ENCODE measurements at places on chromosomes 5 and 9.

GRCh38 chr9:6869081-6869948 lies 111.5 kb downstream of the KDM4C start:
- no peak for DNase-seq

GRCh38 chr9:127159325-127159801 lies 36.9 kb upstream of the ANGPTL2 start:
- DNase-seq = no peak

DNA sequence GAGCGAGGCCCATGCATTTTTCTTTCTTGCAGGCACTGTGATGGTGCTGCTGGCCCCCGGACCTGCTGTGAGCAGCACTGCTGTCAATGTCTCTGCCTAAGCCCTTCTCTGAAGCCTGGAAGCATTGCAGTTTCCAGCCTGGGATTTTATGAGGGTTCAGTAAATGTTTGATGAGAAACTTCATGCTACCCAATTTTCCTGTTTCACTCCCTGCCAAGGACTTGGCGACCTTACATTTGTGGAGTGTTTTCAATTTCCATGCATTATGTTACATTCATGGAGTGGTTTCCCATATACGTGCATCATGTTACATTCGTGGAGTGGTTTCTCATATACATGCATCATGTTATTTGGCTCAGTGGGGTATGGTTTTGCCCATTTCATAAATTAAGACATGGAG lies 90.7 kb upstream of the PTCH1 start:
- no peak for DNase-seq

GRCh38 chr5:167296661-167297060 lies 994.8 kb upstream of the WWC1 start:
- no peak for DNase-seq

GRCh38 chr9:136673975-136674785 lies 11.5 kb downstream of the EGFL7 start:
- DNase-seq = no peak

GRCh38 chr9:75713335-75713734 lies 177.1 kb upstream of the PCSK5 start:
- no peak for DNase-seq

DNA sequence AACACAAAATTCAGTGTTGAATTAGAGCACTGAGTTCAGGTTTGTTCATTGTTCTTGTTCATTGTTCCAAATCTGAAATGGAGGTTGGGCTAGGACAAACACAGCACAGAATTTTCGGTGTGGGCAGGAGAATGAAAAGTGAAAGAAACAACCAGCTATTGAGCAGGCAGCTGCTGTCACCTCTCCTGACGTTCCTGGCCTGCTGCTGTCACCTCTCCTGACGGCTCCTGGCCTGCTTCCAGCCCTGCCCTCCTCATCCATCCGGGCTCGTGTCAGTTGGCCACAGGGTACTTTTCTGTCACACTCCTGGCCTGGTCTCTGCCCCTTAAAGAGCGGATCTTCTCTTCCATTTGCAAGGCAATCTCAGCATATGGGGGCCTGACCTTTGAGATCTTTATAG lies 45.2 kb upstream of the CKMT2 start:
- DNase-seq = no peak

DNA sequence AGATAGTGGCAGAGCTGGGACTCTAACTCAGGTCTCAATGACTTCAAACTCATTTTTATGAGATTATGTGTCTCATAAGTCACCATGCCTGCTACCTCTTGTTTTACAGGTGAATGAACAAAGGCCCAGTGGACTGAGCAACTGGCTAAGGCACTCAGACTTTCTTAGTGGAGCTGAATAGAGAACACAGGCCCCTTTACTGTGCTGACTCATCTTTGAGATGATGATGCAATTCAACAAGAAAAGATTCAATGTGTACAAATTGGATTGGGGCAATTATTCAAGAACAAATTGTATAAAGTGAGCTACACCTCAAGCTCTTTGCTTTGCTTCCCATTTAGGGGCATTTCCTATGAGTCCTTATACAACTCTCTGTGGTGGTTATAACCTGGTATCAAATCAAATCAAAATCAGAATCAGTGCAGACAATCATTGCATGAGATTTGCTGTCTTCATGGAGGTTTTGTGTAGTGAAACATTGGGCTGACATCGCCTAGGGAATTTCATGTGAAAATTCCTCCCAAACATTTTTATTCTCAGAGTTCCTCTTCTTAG lies 84.3 kb upstream of the PPP2R2B start:
- DNase-seq = peak; percentile 20

DNA sequence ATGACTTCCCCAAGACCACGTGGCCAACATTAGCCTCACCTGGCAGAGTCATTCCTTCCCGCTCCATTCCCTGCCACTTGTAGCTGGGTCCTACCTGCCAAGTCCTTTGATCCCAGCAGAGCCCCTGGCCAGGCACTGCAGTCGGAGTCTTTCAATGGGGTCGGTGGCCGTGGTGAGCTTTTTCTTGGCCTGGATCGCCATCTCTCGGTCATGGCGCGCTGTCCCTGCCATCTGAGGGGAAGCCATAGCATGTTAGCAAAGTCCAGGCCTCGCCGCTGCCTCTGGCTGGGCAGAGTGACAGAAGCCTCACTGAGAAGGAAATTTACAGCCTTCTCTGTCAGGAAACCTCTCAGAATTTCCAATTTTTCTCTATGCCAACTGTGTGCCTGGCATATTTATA lies 17.5 kb downstream of the CAPSL start:
- no peak for DNase-seq

DNA sequence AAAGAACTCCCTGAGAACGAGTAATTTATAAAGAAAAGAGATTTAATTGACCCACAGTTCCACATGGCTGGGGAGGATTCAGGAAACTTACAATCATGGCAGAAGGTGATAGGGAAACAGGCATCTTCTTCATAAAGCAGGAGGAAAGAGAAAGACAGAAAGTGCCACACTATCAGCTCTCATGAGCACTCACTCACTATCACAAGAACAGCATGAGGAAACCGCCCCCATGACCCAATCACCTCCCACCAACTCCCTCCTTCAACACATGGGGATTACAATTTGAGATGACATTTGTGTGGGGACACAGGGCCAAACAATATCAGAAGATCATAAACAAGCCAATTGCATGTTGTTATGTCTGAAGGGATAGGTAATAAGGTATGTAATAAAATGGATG lies 935.9 kb upstream of the COX7C start:
- DNase-seq = no peak

GRCh38 chr5:28305891-28306290 lies 1267.5 kb upstream of the CDH9 start:
- no peak for DNase-seq

GRCh38 chr5:60803712-60804111 lies 40.4 kb downstream of the ELOVL7 start:
- no peak for DNase-seq

GRCh38 chr5:147327421-147327820 lies 92.6 kb downstream of the STK32A start:
- no peak for DNase-seq

DNA sequence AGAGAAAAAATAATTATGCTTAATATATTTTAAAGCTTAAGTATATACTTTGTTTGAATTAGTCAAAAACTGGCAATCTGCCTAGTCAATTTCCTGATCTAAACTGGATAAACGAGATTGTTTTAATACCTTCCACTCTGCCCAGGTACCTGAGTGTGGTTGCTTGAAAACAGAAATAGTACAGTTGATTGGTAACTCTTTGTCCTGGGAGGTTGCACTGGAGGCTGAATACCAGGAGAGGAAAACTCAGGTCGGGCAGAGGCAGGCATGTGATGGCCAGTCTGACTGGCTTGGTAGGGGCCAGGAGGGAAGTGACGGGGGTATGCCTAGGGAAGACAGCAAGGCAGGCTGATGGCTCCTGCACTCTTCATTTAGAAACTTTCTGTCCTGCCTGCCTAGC lies 80.2 kb downstream of the PIK3R1 start:
- DNase-seq = no peak

GRCh38 chr5:128537221-128537999 lies 635 bp downstream of the FBN2 start:
- DNase-seq = peak; percentile 1

- DNase-seq = no peak
These were observed 93.6 kb downstream of the COL23A1 start for GRCh38 chr5:178496642-178497041.

GRCh38 chr9:109918339-109919163 lies 138.6 kb downstream of the PALM2AKAP2 start:
- DNase-seq = no peak

DNA sequence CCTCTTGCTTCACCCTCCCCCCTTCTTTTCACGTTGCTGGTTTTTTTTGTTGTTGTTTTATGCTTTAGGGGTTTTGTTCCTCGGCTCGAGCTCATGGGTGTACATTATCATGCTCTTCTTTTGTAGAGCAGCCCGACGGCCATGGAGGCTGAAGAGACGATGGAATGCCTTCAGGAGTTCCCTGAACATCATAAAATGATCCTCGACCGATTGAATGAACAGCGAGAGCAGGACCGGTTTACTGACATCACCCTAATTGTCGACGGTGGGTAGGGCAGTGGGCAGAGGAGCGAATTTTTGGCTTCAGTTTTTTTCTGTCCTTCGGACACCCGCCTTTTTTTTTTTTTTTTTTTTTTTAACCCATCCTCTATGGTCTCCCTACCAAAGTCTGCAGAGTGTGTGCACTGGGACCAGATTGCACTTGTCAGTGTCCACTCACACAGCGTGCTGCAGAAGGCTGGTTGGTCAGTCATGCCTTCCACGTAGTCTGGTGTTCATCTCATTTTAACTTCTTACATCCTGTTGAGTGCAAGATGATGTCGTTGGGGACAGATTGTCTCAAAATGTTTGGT lies 1.3 kb downstream of the ZNF131 start:
- DNase-seq = peak; percentile 67

DNA sequence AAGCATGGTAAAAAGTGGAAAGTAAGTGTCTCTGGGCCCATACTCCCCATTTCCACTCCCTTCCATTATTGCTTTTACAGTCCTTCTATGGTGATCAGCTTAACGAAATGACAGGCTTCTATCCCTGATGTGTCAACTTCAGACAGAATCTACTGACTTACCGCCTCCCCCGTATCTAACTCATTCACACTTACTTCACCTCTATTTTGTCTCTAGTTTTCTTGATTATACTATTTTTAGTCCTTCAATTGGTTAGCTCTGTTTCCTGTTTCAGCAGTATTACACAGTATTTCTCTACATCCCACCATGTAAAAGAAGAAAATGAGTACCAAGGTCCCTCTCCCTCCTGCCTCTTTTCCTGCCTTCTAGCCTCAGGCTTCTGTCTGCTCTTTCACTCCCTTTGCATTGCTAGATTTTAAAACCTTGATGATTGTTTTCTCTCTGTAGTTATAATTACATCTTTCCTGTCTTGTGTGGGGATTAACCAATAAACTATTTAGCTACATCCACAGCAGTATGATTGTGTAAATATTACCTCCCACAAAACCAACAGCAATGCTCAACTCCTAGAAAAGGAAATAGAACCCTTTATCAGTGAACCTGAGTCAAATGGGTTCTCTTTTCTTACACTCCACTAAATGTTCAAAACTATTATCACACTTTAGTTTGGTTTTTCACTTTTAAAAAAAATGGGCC lies 53.4 kb downstream of the GNAQ start:
- no peak for DNase-seq

- no peak for DNase-seq
These were observed 14.3 kb upstream of the ASPN start for GRCh38 chr9:92496396-92497176.

DNA sequence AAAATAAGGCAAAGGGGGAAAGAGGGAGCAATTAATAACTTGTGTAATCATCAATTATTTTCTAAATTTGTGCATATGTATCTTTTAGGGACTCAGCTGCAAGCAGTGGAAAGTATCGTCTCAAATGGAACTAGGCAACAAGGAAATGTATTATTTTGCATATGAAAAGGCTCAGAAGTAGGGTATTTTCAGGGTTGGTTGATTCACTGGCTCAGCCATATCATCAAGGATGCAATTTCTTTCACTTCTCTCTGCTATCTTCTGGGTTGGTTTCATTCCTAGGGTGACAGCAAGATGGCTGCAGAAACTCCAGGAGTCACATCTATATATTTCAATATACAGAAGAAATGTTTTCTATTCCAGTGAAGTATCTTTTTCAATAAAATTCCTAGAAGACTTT lies 509.8 kb downstream of the DMAC1 start:
- DNase-seq = no peak

DNA sequence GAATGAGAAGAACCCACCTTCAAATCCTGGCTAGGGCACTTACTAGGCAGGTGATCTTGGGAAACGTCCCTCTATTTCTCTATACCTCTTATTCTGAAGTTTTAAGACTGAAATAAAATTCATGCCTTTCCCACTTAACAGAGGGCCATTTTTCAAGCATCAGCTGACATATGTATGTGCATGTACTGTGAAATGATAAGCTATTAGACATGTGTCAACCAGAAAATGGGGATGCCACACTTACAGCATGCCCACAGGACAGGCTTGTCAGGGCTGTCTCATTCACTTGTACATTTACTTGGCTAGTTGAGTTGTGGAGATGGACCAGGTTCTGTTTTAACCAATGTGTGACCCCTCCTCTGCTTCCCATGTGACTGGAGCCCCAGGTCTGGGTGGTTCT lies 78.5 kb downstream of the C9orf152 start:
- DNase-seq = peak; percentile 15

DNA sequence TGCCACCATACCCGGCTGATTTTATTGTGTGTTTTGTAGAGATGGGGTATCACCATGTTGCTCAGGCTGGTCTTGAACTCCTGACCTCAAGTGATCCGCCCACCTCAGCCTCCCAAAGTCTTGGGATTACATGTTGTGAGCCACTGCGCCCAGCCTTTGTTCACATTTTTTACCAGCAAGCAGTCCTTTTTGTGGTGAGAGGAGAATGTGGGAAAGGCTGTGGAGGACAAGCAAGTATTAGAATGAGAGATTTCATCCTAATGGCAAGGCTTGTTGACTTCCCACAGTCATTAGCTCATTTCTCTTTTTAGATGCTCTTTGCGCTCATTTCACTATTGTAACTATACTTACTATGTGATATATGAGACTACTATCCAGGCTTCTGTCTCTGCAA lies 6.1 kb downstream of the IL31RA start:
- DNase-seq = no peak

GRCh38 chr5:37554938-37555337 lies 175.8 kb downstream of the WDR70 start:
- DNase-seq = peak; percentile 32

DNA sequence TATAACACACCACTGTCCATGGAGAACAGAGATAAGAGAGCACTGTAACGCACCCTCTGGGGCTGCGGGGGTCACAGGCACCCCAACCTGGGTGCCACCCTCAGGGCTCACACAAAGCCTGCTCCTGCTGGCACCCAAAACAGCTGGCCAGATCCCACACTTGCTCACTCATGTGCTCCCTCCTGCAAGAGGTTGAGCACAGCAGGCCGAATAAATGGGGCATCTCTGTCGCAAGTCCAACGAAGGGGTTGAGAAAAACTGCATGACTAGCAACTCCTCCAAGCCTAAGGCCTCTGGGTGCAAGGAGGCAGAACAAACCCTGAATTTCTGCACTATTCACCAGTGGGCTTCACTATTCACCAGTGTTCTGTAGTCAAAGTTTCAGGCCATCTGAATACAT lies 80.3 kb downstream of the SECISBP2 start:
- no peak for DNase-seq
